ENCODE measurements at places on chromosomes 16 and 17.

GRCh38 chr16:5059386-5060072 is 6.2 kb downstream of the C16orf89 start:
- no peak for DNase-seq

DNA sequence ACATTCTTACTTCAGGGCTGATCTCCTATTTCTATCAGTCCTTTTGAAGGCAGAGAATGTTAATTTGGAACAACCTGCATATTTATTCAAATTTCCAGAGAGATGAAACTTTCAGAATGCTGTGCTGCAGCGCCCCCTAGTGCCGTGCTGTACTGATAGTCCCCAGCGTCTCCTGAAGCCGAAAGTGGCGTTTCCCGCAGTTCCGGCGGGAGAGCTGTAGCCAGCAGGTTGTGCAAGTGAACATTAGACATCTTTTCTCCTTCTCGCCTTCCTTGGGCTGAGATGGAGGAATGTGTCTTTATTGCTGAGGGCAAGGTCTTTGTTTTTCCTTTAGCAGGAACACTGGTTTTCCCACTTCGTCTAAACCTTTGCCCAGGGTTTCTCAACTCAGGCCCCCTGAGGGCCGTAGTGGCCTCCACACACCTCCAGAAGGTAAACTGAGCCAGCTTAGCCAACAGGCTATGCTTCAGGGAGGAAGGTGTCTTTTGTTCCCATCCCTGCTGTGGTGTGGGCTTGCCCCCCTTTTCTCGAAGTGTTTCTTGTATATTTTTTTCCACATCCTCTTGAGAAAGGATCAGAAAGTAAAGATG is 26.4 kb downstream of the USP10 start:
- peak; percentile 81 for DNase-seq

DNA sequence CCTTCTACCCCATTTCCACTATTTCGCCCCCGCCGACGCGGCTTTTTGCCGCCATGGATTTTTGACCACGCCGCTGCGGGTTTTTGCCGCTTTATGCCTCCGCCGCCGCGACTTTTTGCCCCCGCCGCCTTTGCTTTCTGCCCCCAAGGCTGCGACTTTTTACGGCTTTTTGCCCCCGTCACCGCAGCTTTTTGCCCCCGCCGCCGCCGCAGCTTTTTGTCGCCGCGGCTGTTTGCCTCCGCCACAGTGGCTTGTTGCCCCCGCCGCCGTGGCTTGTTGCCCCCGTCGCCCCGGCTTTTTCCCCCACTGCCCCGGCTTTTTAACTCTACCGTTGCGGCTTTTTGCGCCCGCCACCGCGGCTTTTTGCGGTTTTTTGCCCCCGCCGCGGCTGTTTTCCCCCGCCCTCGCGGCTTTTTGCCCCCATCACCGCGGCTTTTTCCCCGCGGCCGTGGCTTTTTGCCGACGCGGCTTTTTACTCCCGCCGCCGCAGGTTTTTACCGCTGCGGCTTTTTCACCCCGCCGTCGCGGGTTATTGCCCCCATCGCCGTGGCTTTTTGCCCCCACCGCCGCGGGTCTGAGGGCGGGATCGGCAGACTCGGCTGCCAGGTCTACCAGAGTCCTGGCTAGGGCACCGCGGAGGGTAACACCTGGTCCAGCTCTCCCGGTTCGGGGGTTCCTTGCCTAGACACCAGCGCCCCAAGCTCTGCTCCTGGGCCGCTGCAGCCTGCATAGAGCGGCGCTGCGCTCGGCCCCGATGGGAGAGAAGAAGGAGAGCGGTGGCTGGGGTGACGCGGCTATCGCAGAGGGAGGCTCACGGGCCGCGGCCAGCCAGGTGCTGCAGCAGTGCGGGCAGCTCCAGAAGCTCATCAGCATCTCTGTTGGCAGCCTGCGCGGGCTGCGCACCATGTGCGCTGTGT is 562.7 kb upstream of the WSB1 start:
- DNase-seq: no peak

GRCh38 chr16:3106205-3106928 is 6.0 kb upstream of the ZNF205 start:
- peak; percentile 93 for DNase-seq

DNA sequence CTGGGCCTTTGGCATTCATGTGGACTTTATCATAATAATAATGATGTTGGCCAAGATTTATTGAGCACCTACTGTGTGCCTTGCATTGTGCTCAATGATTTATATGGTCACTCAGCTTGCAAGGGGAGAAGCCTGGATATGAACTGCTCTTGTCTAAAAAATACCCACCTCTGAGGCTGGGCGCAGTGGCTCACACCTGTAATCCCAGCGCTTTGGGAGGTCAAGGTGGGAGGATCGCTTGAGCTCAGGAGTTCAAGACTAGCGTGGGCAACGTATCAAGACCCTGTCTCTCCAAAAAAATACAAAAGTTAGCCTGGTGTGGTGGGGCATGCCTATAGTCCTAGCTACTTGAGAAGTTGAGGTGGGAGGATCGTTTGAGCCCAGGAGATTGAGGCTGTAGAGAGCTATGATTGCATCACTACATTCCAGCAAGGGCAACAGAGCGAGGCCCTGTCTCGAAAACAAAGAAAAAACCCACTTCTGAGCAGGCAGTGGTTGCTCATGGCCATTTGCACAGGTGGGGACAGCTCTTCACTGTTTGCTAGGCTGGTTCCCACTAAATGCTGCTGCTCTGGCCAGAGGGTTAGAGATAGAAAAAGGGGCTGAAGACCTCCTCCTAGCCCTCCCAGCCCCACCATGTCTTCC is 4.3 kb upstream of the ADGRG1 start:
- no peak for DNase-seq

- DNase-seq: no peak
These were observed 23.1 kb upstream of the CNOT1 start for GRCh38 chr16:58652741-58653140.

DNA sequence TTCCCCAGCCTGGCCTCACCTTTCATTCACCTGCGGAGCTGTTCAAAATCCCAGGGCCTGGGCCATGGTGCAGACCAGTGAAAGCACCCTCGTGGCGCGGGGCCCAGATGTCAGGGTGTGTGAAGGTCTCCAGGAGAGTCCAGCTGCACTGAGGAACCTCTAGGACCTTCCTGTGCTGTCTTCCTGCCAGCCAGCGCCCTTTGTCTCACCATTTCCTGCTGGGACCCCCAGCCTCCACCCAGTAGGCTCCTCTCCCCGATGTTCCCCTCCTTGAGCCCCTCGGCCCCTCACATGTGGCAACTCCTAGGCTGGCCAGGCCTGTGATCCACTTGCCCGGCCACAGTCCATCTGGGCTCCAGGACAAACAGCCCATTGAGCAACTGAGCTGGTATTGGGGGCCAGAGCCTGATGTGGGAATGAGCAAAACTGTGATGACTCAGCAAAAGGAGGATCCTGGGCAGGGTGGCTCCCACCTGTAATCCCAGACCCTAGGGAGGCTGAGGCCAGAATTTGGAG is 677 bp downstream of the SULT1A2 start:
- no peak for DNase-seq

GRCh38 chr16:20906341-20907255 is 6.0 kb downstream of the LYRM1 start:
- DNase-seq: no peak
